ENCODE measurements at places on chromosomes 7 and 10. TPM values are rescaled to one million over a fixed set of nuclear protein-coding genes. Genes with fewer than 3 reads are reported as not detected.

PAX2 gene
- not detected for total RNA-seq

OTUD1 gene
- total RNA-seq: 12.0 TPM

HOXA7 gene
- not detected for total RNA-seq

HABP2 gene
- not detected for total RNA-seq

DKK1 gene
- not detected for total RNA-seq

CPED1 gene
- not detected for total RNA-seq

RNF148 gene
- total RNA-seq: not detected

TRIL gene
- total RNA-seq: not detected

FGFBP3 gene
- total RNA-seq: 1.2 TPM

CCDC172 gene
- total RNA-seq: not detected

GPR15LG gene
- not detected for total RNA-seq

FAM13C gene
- total RNA-seq: not detected

FAM171A1 gene
- total RNA-seq: 4.0 TPM

NACAD gene
- total RNA-seq: 0.10 TPM

HOXA10 gene
- total RNA-seq: not detected

STOX1 gene
- total RNA-seq: 0.29 TPM
